ENCODE measurements at places on chromosomes 13 and 19.

DNA sequence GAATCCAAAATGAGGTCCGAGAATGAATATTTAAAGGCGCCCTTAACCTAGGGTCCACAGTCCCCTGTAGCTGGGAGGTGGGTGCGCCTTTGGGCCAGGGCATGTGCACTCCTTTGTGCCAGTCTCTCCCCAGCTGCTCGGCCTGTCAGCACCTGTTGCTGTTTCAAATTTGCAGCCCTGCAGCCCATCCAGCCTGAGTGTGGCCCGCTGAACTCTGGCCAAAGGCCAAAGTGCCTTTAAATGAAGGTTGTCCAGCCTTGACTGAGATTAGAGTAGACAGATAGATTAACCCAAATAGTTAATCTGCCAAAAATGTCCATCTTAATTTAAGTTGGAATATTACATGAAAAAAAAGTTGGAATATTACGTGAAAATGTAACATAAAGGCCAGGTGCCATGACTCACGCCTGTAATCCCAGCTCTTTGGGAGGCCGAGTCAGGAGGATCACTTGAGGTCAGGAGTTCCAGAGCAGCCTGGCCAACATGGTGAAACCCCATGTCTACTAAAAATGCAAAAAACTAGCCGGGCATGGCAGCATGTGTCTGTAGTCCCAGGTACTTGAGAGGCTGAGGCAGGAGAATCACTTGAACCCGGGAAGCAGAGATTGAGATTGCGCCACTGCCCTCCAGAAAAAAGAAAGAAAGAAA, 25.3 kb downstream of the TPT1 start:
- no peak for DNase-seq

DNA sequence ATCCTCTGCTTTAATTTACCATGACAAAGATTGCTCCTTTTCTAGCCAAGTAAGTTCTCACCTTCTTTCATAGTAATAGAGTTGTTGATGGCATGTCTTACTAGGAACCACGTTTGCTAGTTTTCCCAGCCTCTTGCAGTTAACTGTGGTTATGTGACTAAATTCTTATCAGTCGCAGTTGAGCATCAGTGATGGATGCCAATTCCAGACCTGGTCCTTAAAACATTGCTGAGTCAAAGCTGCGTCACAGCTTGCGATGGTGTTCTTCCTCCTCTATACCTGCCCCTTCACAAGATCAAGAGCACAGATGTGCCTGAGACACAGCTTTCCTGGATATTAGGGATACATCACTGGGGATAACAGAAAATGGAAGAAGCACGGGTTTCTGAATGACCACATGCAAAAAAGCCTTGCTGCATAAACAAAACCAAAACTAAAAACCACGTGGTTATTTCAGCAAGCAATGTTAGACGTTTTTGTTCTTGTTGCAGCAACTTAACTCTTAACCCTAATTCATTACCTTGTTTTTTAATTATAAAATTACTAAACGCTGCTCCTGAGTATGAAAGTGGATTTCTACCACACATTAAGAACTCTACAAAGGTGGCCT, 97.6 kb upstream of the DACH1 start:
- DNase-seq: no peak

DNA sequence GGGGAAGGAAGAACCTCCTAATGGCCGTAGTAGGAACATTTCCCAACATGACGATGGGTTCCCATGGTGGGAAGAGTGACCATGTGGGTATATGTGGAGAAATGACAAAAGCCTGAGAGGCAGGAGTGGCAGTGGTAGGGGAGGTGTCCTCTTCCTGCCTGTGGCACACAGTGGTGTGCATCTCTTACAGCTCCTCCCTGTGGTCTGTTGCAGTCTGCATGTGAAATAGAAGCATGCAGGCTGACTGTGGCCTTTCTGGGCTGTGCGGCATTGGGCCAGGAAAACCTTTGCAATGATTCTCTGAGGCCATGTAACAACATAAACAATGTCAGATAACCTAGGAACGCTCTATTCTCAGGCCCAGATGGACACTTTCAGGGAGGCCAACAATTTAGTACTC, 84.0 kb downstream of the LACC1 start:
- no peak for DNase-seq

GRCh38 chr19:3375221-3376090, 9.1 kb downstream of the NFIC start:
- no peak for DNase-seq
